ENCODE measurements at places on chromosomes 2 and 18.

GRCh38 chr2:170817093-170818035, 677 bp downstream of the GAD1 start:
- DNase-seq, result peak; percentile 69

- DNase-seq, result no peak
These were observed 32.8 kb upstream of the DNAH7 start for GRCh38 chr2:196101325-196101991.

DNA sequence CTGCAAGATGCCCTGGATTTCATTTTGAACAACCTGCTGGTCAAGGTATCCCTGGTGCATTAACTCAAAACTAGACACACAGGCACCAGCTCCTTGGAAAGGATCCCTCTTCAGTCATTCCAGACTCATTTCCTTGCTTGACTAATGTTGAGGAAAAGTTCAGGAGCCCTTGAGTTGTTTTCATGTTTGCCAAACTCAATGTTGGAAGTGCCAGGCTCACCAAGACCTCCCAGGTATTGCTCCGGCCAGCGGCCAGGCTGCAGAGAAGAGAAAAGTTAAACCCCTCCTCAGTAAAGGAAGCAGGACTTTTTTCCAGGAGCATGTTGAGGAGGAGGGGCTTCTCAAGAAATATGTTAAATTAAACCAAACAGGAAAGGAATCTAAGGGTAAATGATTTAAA, 42.7 kb downstream of the TGIF1 start:
- DNase-seq, result no peak

DNA sequence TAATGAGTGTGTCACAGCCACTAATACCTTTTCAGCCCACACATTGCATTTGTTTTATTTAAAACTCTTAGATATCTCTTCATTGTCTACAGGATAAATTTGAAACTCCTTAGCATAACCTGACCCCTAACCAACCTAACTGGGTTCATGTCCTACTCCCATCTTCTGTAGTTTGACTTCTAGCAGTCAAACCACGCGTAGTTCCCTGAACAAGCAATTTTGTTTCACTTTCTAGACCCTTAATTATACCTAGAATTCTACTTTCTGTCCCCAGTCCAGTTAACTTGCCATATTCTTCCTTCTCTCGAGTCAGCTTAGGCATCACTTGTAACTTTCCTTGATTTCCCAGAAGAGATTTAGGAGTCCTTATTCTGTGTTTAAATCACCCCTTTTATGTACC, 55.1 kb downstream of the RBBP8 start:
- DNase-seq, result no peak

Data from NCI-H345 (cell line).